ENCODE measurements at places on chromosomes 1 and 21.

DNA sequence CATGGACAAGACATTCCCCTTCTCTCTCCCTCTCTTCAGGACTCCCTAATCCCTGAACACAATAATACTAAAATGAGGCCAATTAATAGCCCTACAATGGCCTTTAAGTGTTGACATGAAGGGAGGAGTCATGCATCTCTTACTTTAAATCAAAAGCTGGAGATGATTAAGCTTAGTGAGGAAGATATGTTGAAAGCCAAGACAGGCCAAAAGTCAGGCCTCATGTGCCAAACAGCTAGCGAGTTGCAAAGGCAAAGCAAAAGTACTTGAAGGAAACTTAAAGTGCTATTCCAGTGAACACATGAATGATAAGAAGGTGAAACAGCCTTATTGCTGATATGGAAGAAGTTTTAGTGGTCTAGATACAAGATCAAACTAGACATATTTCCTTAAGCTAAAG is 49.5 kb upstream of the CD46 start:
- DNase-seq, result no peak

DNA sequence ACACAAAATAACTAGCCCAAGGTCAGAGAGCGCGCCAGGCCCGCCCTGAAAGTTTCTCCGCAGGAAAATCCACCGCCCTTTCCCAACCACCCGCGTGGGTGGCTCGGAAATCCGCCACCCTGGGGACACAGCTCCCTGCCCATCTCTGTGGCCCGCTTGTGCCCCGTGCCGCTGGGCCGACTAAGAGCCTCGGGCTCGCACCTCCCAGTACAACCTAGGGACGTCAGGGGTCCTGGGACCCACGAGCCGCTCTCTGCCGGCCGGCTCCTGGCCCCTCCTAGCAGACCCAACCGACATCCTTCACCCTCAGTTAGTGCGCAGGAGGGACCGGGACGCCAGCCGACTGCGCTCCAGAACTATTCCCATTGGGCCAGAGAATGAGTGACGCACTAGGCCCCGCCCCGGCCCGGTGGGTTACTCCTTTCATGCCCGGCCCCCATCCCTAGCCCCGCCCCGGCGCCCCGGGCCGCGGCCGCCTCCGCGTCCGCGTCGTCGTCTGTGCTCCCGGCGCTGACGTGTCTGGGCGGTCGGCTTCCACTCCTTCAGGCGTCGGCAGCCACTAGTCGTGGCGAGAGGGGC is 396 bp upstream of the UAP1 start:
- DNase-seq, result peak; percentile 90

- DNase-seq, result no peak
Measured at GRCh38 chr1:204576422-204576821, 60.2 kb downstream of the MDM4 start.

- DNase-seq, result no peak
Measured at GRCh38 chr21:17802572-17802971, 16.6 kb downstream of the C21orf91 start.

DNA sequence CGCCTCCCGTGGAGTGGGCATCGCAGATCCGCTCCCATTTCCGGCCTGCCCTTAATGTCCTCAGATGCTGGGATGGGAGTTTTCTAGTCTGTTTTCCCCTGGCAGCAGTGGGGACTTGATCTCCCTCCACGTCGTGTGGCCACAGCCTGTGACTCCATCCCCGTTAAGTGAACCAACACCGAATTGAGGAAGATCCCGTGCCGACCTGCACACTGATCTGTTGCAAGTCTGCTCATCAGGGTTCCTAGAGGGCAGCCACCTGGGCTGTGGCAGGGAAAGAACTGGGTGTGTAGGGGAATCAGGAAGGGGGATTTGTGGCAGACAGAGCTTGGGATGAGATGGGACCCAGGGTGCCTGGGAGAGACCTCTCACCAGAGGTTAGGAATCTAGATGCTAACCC is 23.3 kb upstream of the CDK18 start:
- no peak for DNase-seq

GRCh38 chr1:237786066-237786719 is 104.5 kb downstream of the ZP4 start:
- DNase-seq, result no peak

DNA sequence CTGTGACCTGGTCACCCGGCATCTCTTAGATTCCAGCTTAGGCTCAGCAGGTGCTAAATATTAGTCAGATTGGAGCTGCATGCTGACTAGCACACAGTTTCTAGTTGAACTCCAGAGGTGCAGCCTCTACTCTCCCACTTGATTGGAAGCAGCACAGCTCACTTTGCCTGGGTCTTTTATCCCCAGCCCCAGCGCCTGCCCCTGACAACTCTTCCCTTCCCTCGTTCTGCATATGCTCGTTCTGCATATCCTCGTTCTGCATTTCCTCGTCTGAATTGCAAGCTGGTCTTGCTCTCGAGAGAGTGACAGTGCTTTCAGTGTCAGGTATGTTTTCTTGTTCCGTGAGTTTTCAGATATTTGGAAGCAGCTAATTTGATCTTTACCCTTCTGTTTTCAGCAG is 11.7 kb downstream of the COL18A1 start:
- DNase-seq, result no peak

- DNase-seq, result no peak
Measured at GRCh38 chr1:150552128-150552910, 3.1 kb downstream of the ADAMTSL4 start.

- DNase-seq, result no peak
Measured at GRCh38 chr1:38210021-38210894, 163.7 kb upstream of the POU3F1 start.

DNA sequence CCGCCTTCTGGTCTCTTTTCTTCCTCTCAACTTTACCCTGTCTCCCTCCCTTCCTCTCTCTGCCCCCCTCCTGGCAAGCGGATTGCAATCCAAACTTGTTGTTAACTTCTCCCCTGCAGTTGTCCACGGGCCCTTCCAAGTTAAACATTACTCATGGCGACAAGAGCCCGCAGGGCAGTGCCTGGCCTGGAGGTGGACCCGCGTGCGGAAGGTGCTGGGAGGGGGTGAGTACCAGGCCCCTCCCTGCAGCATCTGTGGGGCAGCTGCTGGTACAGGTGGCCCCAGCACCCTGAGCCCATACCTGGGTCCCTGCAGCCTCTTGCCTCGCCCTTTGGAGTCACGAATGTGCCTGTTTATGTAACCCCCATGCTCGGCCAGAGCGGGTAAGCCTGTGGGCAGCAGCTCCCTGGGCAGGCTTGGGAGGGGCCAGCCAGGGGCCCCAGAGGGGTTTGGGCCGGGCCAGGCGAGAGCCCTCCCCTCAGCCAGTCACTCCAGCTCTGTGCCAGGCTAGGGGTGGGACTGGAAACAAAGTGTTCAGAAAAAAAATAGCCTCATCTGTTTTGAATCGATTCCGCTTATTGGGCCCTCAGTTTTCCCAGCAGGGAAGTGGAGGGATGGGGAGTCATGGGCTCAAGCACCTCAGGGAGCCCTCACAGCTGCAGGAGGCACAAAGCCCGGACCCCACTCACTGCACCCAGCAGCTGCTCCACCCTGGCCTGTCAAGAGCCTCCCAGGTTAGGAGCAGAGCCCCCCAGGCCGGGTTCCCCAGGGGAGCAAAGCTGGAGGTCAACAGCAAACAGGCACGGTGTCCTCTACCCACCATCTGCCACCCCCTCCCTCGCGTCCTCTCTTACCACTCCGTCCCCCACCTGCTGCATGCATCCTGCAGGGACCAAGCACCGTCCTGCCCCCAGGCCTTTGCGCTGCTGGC is 14.0 kb upstream of the FAAP20 start:
- no peak for DNase-seq

- DNase-seq, result no peak
Measured at GRCh38 chr1:97144527-97144926, 422.9 kb downstream of the PTBP2 start.

DNA sequence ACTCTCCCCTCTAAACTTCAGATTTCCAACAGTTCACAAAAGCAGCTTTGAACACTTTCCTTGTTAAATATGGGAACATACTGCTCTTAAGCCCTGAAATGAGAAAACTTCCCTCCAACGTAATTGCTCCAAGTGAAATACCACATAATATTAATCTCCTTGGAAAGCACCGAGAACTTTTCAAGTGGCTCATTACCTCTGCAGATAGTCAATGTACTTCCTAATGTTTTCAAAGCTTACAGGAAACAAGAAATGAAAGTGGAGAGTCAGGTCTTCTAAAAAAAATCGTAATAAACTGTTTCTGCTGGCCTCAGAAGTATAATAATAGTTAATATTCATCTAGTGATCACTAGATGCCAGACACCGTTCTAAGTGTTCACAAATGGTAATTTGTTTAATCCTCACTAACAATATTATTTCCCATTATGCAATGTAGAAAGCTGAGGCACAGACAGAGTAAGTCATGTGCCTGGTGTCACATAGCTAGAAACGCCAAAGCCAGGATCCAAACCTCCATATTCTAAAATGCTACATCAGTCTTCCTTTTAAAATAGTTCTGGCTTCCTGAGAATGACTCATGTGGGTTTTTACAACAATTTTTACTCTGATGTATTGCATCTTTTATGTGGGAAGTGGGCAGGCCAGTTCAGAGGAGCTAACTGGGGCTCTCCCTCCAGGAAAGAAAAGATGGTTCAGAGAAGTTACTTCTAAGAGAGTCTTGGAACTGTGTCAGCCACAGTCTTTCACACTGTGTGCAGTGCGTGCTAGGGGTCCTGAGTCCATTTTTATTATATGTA is 177.2 kb downstream of the PLPPR4 start:
- no peak for DNase-seq

- DNase-seq, result no peak
Measured at GRCh38 chr1:59565611-59566410, 248.9 kb upstream of the HOOK1 start.

- DNase-seq, result no peak
Measured at GRCh38 chr1:103327054-103327719, 198.3 kb upstream of the RNPC3 start.

GRCh38 chr1:109740615-109741373 is at the start of gene GSTM3:
GSTM3 (minus strand) TSS chr1:109741038; CDS start chr1:109740287, 751 bp downstream.
- no peak for DNase-seq

DNA sequence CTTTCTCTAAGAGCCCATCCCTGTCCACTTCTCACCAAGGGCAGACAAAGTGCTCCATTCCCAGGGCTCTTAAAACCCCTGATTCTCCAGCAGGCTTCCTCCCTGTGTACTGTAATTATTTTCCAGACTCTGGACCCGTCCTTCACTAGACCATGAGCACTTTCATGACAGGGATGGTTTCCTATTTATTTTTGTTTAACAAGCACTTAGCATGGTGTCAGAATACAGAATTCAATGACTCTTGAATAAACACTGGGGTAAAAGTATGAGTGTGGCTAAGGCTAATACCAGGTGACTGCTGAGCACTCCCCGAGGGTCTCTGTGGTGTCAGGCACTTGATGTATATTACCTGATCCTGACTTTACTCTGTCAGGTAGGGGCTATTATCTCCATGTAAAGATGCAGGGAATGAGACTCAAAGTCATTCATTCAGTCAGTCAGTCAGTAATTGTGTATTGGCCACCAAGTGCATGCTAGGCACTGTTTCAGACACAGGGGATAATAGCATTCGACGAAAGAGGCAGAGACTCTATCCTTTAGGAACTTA is 47.2 kb downstream of the C1orf21 start:
- no peak for DNase-seq

DNA sequence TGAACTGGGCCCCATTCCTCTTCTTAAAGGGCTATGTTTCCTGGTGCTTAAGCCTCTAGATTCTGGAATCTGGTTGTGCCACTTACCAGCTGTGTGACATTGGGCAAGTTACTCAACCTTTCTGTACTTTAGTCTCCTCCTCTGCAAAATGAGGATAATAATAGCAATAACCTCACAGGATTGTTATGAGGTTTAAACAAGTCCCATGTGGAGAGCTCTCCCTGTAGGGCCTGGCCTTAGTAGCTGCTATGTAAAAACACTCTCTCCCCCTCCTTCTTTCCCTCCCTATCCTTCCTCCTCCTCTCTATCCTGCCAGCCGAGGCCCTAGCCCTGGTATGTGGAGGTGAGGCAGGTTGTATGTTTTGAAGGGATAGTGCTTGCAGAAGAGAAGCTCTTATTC is 8.2 kb upstream of the PEAR1 start:
- DNase-seq, result no peak

GRCh38 chr1:2404890-2405511 is 7.4 kb downstream of the PEX10 start:
- no peak for DNase-seq

- DNase-seq, result no peak
Measured at GRCh38 chr1:235098547-235098946, 30.1 kb downstream of the TOMM20 start.

DNA sequence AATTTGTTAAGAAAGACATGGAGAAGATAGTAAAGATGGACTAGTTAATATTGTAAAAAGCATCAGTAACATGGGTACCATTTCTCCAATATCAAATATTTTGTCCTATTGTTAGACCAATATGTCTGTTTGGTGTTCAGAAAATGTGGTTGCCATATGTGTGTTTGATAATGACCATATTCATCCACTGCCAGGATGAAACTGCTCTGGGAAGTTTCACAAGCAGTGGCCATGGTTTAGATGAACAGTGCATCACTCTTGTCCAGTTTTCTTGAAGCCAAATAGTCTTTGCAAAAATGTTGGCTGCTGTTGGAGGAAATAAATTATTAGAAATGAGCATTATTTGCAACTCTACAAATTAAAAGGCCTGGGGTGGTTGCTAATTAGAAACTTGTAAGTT is 333.8 kb downstream of the NUF2 start:
- no peak for DNase-seq

DNA sequence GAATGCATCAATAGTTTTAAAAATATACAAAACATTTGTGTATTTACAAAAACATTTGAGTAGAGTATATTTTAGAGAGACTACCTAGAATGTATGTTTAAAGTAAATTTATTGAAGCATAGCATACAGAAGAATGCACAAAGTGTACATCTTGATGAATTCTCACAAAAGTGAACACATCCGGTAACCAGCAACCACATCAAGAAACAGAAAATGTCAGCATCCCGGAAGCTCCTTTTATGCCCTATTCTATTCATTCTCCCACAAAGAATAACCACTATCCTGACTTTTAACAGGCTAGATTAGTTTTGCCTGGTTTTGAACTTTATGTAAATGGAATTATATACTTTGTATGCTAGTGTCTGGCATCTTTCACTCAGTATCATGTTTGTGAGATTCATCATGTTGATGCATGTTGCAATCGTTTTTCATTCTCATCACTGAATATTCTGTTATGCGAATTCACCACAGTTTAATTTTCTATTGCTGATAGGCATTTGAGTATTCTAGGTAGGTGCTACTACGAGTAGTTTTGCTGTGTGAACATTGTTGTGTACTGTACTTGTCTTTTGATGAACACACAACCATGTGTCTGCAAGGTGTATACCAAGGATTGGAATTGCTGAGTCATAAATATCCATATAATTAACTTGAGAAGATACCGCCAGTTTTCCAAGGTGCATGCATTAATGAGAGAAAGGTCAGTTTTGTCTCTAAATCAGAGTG is 75.4 kb downstream of the CACHD1 start:
- DNase-seq, result no peak

- no peak for DNase-seq
Measured at GRCh38 chr1:230328342-230329015, 97.7 kb downstream of the PGBD5 start.

- DNase-seq, result no peak
Measured at GRCh38 chr1:64098846-64099582, 104.4 kb upstream of the UBE2U start.

- DNase-seq, result no peak
Measured at GRCh38 chr1:50779801-50780200, 180.3 kb downstream of the FAF1 start.

Measured in hematopoietic multipotent progenitor cell treated with erythropoietin and hydrocortisone succinate and interleukin-3 and kit ligand, for 17 days (in vitro differentiated cells).